T-cell (primary cell): ENCODE measurements at places on chromosomes 6 and 20. TPM values are rescaled to one million over a fixed set of nuclear protein-coding genes. Genes with fewer than 3 reads are reported as not detected.

DNA sequence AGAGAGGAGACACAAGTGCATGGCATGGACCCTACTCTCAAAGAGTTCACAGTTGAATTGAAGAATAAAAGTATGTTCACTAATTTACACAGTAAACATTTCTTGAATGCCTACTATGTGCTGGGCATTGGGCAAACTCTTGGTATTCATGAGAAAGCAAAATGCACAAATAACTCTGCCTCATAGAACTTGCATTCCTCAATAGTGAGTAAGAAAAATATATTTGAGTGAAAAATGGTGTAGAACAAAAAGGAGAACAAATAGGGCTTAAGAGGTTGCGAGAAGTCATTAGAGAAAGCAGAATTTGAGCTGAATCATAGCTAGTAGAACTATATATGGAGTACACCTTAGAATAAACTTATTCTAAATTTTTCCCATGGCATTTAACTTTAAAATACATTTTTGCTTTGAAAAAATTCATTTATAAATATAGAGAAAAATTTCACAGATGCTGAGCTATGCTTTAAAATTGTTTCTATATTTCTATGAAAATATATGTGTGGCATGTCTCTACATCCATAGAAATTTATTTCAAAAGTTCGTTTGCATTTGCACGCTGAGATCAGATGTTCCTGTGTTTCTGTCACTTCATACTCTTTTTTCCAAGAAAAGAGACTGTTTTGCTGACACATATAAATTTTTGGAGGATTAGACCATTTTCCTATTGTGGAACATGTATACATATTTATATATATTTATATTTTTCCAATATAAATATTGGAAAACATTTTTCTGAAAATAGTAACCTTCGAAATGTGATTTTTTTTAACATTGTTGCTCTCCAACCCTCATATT lies 236.1 kb downstream of the KCNQ5 start:
- H3K36me3 ChIP-seq, result no peaks in the 10 kb centered on the region
- no peaks in the 10 kb centered on the region for H3K4me1 ChIP-seq
- H3K27ac ChIP-seq, result no peak overlapping the region
- DNase-seq, result no peak
- no peaks in the 10 kb centered on the region for H3K27me3 ChIP-seq
- H3K4me3 ChIP-seq, result no peak overlapping the region

GINS1 gene
- 1.5 TPM for total RNA-seq

DNA sequence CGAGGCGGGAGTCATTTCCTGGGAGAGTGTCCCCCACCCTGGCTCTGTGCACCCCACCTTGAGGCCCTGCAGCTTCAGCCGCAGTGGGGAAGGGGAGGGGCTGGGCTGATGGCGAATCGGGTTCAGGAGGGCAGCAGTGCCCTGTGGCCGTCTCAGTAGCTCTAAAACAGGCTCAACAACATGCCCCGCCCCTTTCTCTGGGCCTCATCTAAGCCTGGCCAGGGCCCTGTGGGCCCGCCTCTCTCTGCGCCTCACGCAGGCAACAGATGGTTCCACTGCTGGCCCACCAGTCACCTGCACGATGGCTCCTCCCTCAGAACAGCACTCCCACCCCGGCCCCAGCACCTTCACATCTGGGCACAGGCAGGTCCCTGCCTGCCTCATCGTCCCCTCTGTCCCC lies 30.2 kb downstream of the CHRNA4 start:
- no peaks in the 10 kb centered on the region for H3K27me3 ChIP-seq
- H3K4me1 ChIP-seq, result peaks cover 10% of the 10 kb centered on the region
- no peak for DNase-seq
- no peaks in the 10 kb centered on the region for H3K36me3 ChIP-seq

GRCh38 chr20:37822141-37822601 lies 80.8 kb upstream of the VSTM2L start:
- no peaks in the 10 kb centered on the region for H3K36me3 ChIP-seq
- no peaks in the 10 kb centered on the region for H3K27me3 ChIP-seq
- no peak overlapping the region for H3K27ac ChIP-seq

DNA sequence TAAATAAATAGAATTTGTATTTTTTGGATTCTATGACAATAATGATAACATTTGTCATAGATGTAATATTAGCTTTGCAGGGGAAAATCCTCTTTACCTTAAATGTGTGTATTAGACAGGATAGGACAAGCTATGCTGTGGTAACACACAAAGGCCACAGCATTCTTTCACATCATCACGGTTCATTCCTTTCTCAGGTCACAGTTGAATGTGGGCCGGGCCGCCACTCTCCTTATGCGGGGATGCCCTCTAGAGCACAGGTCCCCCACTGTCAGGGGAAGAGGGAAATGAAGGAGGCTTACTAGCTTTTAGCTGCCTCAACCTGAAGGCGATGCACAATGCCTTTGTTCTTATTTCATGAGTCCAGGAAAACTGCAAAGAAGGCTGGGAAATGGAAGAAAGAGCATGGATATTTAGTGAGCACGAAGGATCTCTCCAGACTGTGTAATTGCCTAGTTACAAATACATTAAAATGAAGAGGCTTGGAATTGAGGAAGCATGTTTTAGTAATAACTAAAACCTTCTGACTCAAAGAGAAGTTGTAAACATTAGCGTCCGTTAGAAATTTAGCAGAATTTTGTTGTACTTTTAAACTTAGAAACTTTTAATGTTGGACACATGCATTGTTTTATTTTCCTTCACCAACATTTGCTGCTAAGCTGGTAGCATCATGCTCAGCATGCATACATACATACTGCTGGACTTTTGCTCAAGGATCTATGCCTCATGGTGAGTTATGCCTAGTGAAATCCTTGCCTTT lies 248.9 kb upstream of the FOXQ1 start:
- no peak for DNase-seq
- no peak overlapping the region for H3K27ac ChIP-seq
- H3K36me3 ChIP-seq, result no peaks in the 10 kb centered on the region
- no peaks in the 10 kb centered on the region for H3K4me1 ChIP-seq
- H3K4me3 ChIP-seq, result no peak overlapping the region
- H3K27me3 ChIP-seq, result no peaks in the 10 kb centered on the region

PRL gene
- total RNA-seq, result not detected

DNA sequence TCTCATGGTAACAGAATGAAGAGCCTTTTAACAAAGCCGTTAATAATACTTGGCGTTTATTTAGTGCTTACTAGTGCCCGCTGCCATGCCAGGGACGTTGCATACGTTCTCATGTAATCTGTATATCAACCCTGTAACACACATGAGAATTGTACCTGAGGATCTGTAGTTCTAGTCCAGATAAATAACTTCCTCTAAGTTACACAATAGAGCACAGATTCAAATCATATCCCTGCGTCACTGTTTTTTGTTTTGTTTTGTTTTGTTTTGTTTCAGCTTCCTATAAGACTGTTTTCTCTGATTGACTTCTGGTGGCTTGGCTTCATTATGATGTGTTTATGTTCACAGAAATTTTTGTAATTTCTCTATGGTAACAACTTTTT lies 553 bp downstream of the ZSCAN16 start:
- peaks cover 9% of the 10 kb centered on the region for H3K4me1 ChIP-seq
- no peaks in the 10 kb centered on the region for H3K27me3 ChIP-seq
- DNase-seq, result no peak

DNA sequence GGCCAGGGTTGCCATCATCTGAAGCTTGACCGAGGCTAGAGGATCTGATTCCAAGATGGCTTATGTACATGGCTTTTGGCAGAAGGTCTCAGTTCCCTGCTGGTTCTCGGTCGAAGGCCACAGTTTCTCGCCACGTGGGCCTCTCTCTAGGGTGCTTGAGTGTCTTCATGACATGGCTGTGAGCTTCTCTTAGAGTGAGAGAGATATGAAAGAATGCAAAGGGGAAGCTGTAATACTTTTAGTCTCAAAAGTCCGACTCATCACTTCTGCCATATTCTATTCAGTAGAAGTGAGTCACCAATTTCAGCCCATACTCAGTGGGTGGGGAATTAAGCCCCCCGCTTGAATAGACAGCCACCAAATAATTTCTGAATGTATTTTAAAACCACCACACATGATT lies 94.2 kb downstream of the UTRN start:
- no peak overlapping the region for H3K4me3 ChIP-seq
- no peak for DNase-seq
- no peaks in the 10 kb centered on the region for H3K27me3 ChIP-seq
- no peaks in the 10 kb centered on the region for H3K36me3 ChIP-seq

RBBP9 gene
- total RNA-seq, result 8.4 TPM

GRCh38 chr6:12081771-12082170 lies 69.7 kb downstream of the HIVEP1 start:
- H3K27me3 ChIP-seq, result no peaks in the 10 kb centered on the region
- H3K27ac ChIP-seq, result no peak overlapping the region
- no peaks in the 10 kb centered on the region for H3K4me1 ChIP-seq
- no peaks in the 10 kb centered on the region for H3K36me3 ChIP-seq

DNA sequence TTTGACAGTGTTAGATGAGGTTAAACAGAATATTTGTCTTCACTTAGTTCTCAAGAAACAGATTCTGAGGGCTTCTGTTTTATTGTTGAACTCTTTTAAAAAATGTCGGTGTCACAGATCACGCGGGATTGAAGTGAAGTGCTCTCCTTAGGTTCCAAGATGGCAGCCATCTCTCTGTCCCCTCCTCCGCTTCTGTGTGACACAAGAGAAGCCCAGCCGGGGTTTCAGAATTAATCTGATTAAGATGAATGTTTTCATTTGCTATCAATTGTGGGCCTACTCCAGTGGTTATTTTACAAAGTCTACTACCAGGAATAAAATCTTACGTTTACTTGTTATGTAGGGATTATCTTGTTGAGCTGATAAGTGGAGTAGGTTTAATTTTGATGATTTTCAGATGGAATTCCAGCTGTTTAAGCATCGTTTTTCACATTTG lies 10.9 kb downstream of the HIVEP1 start:
- no peak overlapping the region for H3K4me3 ChIP-seq
- no peaks in the 10 kb centered on the region for H3K27me3 ChIP-seq
- DNase-seq, result no peak
- peaks cover 3% of the 10 kb centered on the region for H3K36me3 ChIP-seq
- H3K27ac ChIP-seq, result no peak overlapping the region
- H3K4me1 ChIP-seq, result peaks cover 37% of the 10 kb centered on the region

GNRH2 gene
- total RNA-seq, result 1.8 TPM

DNA sequence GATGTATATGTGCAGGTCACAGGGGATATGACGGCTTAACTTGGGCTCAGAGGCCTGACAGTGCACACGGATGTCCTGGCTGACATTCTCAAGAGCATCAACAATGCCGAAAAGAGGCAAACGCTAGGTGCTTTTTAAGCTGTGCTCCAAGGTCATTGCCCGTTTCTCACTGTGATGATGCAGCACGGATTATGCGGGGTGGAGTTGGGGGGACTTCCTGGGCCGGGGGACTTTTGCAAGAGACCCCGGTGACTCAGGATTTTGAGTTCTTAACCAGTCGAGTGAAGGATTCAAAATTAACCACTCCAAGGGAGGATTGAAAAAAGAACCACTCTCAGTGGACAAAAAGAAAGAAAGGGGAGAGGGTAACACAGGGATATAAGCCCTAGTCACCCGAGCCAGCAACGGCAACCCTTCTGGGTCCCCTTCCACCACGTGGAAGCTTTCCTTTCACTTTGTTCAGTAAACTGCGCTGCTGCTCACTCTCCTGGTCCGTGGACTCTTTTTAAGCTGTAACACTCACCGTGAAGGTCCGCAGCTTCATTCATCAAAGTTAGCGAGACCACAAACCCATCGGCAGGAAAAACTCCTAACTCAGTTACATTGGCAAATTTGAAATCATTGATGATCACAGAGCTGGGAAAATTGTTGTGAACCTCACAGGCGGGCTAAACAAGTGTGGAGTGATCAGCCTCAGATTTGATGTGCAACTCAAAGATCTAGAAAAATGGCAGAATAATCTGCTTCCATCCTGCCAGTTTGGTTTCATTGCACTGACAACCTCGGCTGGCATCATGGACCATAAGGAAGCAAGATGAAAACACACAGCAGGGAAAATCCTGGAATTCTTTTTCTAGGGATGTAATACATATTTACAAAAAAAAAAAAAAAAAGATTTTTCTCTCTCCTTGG lies 199.3 kb downstream of the ARID1B start:
- H3K4me1 ChIP-seq, result peaks cover 8% of the 10 kb centered on the region
- H3K36me3 ChIP-seq, result no peaks in the 10 kb centered on the region
- no peaks in the 10 kb centered on the region for H3K27me3 ChIP-seq
- no peak for DNase-seq
- no peak overlapping the region for H3K27ac ChIP-seq

GRCh38 chr6:118980063-118980462 lies 45.1 kb upstream of the MCM9 start:
- no peak overlapping the region for H3K27ac ChIP-seq
- DNase-seq, result no peak
- H3K4me1 ChIP-seq, result no peaks in the 10 kb centered on the region

DNA sequence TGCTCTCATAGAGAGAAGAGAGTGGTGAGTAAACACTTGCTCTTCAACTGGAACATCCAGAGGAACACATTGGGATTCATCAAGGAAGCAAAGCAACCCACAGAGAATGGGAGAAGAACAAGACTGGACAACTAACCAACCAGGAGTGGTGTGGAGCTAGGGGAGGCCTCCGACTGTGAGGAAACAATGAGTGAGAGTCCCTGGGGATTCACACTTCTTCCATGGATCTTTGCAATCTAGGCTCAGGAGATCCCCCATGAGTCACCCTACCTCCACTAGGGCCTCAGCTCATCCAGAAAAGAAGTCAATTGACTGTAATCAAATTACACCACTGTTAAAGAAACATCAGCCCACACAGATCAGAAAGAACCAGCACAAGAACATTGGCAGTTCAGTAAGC lies 42.3 kb upstream of the CLVS2 start:
- no peak for DNase-seq
- H3K4me1 ChIP-seq, result no peaks in the 10 kb centered on the region

DNA sequence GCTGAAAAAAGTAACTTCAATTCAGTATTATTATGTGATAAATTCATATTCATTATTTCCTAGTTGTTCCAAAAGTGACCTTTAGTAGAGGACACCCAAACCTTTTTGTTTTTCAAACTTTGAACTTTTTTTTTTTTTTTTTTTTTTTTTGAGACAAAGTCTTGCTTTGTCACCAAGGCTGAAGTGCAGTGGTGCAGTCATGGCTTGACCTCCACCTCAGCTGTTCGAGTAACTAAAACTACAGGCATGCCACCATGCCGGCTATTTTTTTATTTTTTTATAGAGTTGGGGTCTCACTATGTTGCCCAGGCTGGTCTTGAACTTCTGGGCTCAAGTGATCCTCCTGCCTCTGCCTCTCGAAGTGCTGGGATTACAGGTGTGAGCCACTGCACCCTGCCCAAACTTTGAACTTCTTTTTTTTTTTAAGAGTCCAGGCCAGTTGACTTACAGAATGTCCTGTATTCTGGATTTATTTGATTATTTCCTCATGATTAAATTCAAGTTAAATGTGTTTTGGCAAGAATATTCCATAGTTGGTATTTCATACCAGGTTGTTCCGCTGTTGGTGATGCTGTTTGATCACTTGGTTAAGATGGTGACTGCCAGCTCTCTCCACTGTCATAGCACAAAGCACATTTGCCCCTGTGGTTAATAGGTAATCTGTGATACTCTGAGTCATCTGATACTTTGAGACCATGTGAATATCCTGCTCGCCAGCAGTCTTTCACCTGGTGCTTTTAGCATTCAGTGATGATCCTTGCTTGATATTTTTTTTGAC lies 48.0 kb downstream of the VAPB start:
- no peaks in the 10 kb centered on the region for H3K27me3 ChIP-seq
- H3K4me1 ChIP-seq, result no peaks in the 10 kb centered on the region
- no peak overlapping the region for H3K27ac ChIP-seq
- H3K36me3 ChIP-seq, result no peaks in the 10 kb centered on the region
- DNase-seq, result no peak
- no peak overlapping the region for H3K4me3 ChIP-seq

CD93 gene
- total RNA-seq, result 0.53 TPM

ZNF337 gene
- total RNA-seq, result 33.1 TPM
